ENCODE measurements at places on chromosomes 12 and 14.

- DNase-seq = no peak
Measured at GRCh38 chr14:73833530-73834260, 17.9 kb upstream of the PTGR2 start.

GRCh38 chr14:92613008-92613658, 99.6 kb downstream of the RIN3 start:
- peak; percentile 28 for DNase-seq

- DNase-seq = no peak
Measured at GRCh38 chr12:63450816-63451215, 217.5 kb downstream of the DPY19L2 start.

- DNase-seq = no peak
Measured at GRCh38 chr12:38490941-38491340, 174.4 kb downstream of the ALG10B start.

DNA sequence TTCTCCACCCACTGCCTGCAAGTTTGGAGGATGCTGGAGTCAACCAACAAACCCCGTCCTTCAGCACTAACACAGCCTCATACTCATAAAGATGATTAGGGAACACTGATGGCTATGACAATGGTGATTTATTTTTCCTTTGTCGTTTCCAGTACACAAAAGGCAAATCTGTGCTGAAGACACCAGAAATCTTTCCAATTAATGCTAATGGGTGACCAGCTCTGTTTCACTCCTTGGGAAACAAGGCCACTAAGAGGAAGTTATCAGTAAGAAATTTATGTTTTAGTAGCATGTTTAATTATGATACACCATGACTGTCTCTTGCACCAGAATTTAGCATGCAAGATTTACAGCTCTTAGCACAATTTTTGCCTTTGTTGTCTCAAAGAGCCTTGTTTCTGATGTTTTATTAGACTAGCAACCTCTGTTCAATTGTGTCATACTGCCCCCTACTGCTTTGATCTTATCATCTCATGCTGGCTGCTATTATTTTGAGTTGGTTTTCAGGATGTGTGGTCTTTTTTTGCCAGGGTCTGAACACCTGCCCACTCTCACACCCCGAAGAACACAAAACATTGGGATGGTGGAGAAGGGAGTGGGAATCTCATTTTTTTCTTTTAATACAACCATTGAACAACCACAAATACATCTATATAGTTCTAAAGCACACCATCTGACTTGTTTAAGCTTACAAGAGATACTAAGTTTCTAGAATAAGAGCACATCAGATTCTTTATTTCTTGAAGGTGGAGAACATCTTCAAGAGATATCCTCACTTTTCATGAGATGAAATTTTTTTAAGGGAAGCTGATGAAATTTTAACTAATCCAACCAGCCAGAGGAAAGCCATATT, 160.9 kb downstream of the SPTSSA start:
- DNase-seq = no peak

- no peak for DNase-seq
Measured at GRCh38 chr12:124082012-124082411, 109.0 kb downstream of the ZNF664 start.

DNA sequence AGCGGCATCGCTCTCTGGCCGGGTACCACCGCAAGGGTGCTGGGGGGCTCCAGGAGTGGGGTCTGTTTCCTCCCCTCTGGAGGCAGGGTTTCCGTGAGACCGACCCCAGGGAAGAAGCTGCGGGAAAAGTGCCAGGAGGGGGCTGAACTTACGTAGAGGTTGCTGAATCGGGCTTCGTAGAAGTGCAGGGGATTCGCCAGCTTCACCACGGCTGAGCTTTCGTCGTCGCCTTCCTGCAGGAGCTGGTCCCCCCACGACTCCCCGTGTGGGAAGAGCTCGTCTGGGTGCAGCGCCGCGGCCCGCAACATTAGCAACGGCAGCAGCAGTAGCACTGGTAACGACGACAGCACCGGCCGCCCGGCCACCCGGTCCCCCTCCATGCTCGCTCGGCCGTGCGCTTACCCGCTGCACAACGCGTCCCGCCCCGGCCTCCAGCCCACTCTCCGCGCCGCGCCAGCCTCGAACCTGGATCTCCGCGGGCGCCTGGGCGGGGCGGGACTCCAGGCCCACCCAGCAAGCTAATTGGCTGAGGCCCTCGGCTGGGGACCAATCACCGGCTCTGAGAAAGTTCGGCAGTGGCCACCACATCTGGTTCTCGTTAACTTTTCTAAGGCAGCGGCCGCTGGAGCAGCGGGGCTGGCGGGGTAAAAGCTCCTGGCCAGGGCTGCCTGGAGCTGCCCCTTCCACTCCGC, at the start of gene NID2:
TSS of gene NID2 (minus strand) at position 445 of the 692 bp plus-strand sequence. CDS start at position 380, 65 bp downstream.
- peak; percentile 18 for DNase-seq

DNA sequence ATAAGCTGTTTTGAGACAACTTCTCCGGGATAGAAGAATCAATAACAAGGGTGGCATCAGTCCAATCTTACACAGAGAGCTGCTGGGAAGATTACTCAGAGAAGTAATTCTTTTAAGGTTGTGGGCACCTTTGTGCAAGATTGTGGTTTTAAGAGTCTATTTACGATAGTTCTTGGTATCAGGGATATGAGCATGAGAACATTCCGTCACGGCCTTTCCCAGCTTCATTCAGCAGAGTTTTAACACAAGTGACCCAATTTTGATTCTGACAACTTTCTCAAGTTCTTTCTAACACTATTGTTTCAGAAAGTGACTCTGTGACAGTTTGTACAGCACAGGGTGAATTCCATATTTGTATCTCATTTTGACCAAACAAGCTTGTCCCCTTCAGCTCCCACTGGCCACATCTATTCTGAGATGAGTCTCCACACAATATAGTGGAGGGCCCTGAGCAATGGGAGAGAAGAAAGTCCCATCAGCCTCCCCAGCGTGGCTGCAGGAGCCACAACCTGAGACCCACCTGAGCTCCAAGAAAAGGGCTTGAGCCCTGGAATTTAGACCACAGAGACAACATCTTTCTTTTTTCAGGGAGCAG, 869.2 kb downstream of the TMEM121 start:
- no peak for DNase-seq

All from stimulated activated CD8-positive, alpha-beta memory T cell treated with anti-CD3 and anti-CD28 coated beads, Interleukin-7, amount 100 ng/mL, for 4 hours (primary cell).